ENCODE measurements at places on chromosomes 16 and 17.

DNA sequence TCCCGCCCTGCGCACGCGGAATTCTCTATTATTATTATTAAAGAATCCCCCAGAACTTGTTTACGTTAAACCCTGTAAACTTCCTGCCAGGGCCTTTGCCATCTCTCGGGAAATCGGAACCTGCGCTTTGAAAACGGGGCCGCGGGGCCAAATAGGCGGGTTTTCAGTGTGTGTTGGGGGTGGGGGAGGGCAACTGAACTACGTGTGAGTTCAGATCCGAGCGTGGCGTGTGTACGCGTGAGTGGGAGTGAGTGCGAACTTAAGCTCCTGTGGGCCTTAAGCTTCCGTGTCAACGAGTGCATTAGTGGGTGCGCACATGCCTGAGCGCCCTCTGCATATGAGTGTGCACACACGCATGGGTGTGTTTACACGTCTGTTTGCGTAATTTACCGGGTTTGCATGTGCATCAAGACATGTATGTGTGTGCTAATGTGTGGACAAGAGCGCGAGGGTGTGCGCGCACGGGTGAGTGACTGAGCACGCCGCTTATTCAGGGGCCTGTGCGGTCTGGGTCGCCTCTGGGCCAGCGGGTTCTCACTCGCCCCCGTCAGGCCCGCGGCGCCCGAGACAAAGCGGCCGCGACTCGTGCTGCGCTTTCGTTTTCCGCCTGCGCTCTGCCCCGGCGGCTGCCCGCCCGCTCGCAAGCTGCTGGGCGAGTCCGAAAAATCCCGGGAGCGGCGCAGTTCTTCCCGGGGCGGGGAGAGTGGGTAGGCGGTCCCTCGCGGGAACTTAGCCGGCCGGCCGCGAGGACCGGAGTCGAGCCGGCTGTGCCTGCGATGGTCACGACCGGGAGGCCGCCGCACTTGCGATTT, 1.2 kb upstream of the FOXF1 start:
- peak; percentile 36 for DNase-seq

- DNase-seq, result peak; percentile 59
Measured at GRCh38 chr17:80364091-80364691, 50.8 kb upstream of the ENDOV start.

DNA sequence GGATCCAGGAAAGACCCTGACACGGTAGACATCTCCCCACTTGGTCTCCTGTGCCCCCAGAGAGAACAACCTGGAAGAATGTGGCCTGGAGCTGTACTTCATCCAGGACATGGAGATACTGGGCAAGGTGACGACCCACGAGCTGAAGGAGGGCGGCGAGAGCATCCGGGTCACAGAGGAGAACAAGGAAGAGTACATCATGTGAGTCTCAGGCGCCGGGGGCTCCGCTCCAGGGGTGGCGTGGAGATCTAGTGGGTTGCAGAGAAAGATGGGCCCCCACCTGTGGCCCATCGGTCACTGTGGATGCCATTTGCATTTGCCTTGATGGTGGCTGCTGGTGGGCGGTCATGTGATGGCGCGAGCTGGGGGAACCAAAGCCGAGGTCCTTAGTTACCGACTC, 14.9 kb upstream of the CLEC18A start:
- DNase-seq, result no peak

GRCh38 chr16:85457366-85457765, 155.8 kb upstream of the GSE1 start:
- DNase-seq, result no peak

- peak; percentile 77 for DNase-seq
Measured at GRCh38 chr16:75108792-75109731, 7.5 kb downstream of the LDHD start.

DNA sequence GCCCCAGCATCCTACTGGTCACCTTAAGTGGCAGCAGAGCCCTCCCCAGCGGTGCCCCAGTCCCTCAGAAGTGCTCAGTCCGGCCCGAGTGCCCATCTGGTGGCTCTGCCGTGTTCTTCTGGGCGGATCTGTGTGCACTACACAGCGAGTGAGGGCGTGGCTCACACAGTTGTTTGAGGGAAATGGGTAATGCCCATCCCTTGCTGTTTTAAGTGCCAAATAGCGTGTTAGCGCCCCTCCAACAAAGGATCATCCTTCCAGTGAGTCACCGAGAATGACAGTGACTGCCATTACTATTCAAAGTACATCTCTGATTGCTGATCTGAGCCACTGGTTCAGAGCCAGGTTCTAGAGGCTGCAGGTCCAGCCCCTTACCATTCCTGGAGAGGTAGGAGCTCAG, 152.0 kb downstream of the LGALS9B start:
- DNase-seq, result no peak

DNA sequence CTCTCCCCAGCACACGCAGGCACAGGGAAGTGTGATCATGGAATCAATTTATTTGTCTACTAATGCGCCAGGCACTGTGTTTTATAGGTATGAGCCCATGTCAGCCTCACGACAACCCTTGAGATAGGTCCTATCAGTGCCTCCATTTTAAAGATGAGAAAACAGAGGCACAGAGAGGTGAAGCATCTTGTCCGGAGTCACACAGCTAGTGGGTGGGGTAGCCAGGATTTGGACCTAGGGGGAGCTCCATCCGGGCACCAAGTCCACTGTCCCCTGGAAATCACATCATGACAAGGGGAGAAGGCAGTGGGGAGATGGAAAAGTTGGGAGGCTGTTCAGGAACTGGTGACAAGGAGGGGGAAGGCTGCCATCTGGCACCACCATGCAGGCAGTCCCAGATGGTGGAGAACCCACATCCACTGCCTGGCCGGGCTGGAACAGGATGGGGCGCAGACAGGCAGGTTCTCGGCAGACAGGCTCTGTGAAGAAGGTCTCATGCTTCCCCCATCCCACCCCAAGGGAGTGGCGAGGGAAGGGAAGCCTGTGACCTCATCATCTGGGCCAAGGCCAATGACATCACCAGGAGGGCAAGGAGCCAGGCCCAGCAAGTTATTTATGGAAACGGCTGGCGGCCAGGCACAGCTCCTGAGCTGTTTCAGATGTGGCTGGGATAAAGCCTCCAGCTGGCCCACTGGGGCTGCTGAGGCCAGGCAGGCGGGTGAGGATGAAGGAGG, 126.0 kb upstream of the SDK2 start:
- peak; percentile 69 for DNase-seq

- DNase-seq, result no peak
Measured at GRCh38 chr17:3835410-3836229, 10.4 kb downstream of the NCBP3 start.

DNA sequence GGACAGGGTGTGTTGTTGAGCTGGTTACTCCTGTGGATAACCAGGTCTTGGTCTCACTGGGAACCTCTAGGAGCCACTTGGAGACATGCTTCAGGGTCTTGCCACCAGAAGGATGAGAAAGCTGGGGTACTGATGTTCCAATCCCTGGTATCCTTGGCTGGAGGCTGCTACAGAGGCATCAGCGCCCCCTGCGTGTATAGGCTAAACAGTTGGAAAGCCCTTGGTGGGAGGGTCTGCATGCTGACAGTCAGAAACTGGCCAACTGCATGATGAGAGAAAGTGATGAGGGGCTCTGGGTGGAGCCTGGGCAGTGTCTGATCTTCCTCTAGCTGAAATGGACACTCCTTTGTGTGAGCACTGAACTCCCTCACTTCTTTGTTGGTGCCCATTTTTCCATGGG, 536.9 kb downstream of the XYLT1 start:
- DNase-seq, result no peak

GRCh38 chr16:67101311-67102082, 8.2 kb upstream of the PHAF1 start:
- DNase-seq, result no peak

GRCh38 chr17:19833914-19834313, 33.8 kb downstream of the ULK2 start:
- DNase-seq, result no peak

DNA sequence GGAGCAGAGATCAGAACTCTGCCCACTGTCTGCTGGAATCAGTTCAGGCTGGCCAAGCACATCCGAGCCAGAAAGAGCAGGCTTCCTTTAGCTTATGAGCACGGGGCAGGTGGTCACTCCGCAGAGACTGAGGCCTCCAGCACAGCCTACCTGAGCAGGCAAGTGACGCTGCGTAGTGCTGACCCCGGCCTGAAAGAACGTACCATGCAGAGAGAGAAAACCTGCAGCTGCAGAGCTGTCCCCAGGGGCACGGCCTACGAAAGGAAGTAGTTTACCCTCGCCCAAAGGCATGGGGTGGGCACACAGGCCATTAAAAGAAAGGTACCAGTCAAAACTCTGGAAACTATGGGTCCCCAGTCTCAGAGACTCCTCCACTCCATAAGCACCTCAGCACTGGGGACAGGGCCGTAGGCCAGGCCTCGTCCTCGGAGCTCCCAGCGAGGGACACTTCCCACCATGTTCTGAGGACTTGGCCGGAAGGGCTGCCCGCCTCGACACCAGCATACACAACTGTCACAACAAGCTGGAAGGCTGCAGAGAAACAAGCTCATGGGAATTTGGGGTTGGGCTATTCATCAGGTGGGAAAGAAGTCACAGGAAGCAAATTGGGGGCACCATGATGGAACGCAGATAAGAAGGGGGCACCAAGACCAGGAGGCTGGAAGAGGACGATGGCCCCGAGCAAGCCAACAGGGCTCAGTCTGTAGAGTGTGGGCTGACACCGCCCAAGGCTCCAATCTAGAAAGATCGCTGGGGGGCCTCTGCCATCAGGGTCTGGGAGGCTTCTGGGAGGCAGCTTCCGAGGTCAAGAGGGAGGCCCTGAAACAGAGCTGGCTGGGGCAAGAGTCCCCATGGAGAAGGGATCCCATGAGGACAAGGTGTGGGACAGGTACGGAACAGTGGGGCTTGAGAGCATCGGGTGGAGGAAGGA, 21.2 kb downstream of the MEAK7 start:
- no peak for DNase-seq

- no peak for DNase-seq
Measured at GRCh38 chr16:9072806-9073341, 18.6 kb upstream of the HAPSTR1 start.

DNA sequence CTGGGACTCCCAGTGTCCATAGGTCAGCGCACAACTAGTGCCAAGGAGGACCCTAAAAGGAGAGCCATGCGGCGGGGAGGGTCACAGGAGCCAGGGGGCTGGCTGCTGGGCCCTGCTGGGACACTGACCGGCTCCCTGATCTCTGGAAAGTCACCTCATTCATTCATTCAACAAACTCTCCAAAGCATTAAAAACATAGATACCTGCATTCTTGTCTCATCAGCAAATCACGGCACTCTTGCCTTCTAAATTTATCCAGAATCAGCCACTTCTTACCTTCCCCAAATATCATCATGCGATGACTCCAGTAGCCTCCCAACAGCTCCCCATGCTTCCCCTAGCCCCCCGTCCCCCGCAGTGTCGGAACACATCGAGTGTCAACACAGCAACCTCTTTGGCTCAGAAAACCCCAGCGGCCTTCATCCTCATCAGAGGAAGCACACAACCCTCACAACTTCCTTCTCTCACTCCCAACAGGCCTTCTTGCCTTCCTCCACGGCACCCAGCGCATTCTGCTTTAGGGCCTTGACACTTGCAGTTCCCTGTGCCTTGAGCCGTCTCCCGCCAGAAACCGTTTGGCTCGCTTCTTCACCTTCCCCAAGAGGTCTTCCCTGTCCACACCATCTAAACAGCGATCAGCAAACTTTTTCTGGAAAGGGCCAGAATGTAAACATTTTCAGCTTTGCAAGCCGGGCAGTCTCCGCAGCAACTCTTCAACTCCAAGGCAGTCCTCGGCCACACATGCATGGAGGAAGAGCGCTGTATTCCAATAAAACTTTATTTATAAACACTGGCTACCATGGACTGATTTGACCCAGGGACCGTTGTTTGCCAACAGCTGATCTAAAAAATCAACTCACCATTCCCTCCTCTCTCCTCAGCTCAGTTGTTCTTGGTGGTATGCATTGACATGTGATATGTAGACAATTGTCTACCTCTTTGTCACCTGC, 119.5 kb upstream of the TNRC6C start:
- no peak for DNase-seq

DNA sequence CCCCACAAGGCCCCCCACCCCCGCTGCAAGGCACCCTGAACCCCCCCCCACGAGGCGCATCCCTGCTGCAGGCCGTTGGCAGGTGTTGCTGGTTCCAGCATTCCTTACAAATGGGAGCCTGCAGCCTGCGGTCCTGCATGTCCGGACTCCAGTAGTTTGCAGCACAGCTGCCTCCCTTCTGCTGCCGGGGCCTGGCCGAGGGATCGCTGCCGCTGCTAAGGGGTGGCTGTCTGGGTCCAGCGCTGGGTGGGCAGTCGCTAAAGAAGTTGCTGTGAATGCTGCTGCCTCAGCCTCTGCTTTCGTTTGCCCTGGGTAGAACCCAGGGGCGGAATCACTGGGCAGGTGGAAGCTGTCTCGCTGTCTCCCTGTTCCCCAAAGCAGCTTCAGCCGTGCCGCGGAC, 11.8 kb downstream of the UTS2R start:
- DNase-seq, result no peak

DNA sequence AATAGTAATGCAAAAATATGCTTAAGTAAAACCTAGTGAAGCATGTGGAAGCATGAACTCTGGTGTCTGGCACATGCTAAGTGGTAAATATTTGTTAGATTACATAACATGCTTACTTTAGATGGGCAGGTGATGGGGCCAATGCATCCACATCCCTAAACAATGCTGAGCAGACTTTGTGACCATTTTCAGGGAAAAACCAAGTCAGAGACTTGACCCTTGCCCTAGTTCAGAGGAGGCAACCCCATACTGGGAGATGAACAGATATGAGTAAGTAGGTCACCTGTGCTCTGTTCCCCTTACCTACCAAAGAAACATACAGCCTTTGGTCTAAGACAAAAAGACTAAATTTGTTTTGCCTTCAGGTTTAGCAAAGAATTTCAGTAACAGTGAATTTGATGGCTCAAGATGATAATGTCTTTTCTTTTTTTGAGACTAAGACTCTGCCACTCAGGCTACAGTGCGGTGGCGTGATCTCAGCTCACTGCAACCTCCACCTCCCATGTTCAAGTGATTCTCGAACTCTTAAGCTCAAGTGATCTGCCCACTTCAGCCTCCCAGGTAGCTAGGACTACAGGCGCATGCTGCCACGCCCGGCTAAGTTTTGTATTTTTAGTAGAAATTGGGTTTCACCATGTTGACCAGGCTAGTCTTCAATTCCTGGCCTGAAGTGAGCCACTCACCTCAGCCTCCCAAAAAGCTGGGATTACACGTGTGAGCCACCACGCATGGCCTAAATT, 91.4 kb downstream of the HIC1 start:
- DNase-seq, result no peak

- no peak for DNase-seq
Measured at GRCh38 chr16:89064606-89065457, 28.8 kb upstream of the ACSF3 start.

DNA sequence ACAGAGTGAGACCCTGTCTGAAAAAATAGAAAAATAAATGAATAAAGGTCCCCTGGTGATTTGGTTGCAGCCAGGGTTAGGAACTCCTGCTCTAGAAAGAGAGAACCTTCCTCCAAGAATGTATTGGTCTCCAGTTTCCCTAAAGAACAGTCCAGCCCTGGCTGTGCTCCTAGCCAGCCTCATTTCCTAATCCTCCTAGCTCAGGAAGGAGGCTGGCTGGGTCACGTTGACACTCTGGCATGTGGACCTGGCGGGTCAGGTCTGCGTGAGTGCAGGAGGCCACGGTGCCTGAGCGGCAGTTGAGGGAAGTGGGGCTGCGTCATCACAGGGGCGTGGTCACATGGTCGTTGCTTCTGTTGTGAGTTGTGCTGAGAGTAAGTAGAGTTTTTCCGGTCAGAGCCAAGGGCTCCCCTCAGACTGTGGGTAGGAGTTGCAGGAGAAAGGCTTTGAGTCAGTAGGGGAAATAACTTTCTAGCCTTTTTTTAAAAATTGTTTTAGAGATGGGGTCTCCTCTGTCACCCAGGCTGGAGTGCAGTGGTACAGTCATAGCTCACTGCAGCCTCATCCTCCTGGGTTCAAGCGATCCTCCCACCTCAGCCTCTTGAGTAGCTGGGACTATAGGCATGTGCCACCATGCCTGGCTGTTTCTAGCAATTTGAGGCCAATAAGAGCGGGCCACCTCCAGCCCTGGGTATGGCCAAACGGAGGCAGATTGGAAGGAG, 194.0 kb upstream of the CIBAR2 start:
- DNase-seq, result no peak

Measured in A673 (cell line).